ENCODE measurements at places on chromosomes 6 and 20. TPM values are rescaled to one million over a fixed set of nuclear protein-coding genes. Genes with fewer than 3 reads are reported as not detected.

GRCh38 chr6:72365773-72366172, 256.1 kb upstream of the KCNQ5 start:
- DNase-seq, result no peak

GRCh38 chr20:33568378-33568777, 78.5 kb downstream of the CBFA2T2 start:
- DNase-seq, result no peak

DNA sequence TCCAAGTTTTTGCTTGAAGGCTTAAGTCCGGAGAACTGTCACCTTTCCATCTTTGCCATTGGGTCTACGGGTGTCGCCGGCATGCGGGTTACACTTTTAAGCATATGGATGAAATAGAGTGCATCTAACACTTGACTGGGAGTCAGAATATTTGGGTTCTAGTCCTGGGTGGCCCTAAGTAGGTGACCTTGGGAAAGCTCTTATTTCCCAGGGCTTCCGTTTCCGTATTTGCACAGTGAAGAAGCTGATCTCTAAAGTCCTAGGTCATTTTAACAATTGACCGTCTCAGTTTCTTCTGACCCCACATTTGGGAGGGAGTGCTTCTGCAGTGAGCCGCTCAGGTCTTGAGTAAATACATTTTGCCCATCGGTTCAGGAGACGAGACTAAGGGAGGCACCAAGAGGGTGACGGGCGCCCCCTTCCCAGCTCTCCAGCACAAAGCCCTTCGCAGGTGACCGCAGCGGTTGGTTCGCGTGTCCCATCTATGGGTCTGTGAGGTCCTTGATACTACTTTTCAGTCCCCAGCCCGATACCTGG, 651 bp upstream of the BLTP3A start:
- DNase-seq, result peak; percentile 78

DNA sequence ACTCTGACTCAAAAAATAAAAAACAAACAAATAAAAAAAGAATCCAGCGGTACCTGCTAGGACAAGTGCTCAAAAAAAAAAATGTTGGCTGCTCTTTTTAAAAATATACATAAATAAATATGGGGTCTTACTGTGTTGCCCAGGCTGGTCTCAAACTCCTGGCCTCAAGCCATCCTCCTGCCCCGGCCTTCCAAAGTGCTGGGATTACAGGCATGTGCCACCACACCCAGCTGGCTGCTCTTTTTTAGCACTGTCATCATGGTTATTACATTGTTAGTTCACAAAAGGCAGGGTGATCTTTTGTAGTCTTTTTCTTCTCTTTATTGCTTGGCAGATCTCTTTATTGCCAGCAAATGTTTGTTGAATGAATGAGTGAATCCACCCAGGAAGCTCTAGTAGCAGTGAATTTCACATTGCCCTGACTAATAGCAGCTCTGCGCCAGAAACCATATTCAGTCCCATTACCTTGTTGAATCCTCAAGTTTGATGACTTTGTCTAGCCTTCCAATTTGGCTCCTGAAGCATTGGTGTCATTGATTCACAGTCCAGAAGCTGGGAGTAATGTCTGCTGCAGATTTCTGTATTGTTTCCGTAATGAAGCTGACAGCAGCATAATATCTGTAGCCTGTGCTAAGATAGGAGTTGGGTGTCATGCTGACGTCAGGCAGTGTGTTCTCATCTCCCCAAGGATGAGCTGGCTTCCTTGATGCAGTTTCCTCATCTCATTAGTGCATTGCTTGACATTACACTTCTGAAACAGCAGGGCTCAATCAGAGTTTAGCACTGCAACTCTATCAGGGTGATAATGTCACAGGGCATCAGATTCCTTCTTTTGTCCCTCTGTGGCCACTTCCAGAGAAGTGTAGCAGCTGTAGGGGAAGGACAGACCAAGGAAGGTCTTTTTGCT, 84.9 kb upstream of the TGM3 start:
- DNase-seq, result no peak

DNA sequence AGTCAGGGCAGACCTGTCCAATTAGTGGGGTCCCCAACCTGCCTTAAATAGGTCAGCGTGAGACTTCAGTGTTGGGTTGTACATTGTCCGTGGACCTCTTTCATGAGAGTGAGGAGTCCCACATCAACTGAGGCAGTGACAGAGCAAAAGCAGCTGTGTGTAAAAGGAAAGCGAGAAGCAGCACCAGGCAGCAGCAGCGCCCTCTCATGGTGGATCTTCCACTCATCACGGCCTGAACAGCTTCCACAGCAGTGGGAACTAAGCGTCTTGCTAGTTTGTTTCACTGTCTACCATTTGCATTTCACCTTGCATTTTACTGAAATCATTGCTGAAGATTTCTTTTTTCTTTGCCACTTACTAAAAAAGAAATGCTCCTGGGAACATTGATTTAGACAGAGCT, 333.8 kb downstream of the PKHD1 start:
- peak; percentile 61 for DNase-seq

DNA sequence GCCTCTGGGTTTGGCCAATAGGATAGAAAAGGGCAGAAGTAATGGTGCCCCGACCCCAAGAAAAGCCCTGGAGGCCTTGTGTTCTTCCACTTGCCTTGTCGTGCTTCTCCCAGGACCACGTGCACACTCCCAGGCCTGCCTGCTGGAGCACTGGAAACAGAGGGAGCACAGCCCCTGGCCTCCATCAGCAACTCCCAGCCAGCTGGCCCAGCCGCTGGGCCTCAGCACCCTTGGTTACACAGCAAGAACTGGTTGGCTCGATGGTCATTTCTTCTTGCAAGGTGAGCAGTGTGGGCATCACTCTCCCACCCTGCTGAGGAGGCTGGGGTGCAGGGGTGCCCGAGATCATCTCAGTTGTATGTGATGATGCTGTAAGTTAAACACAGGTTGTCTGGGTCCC, 69.2 kb upstream of the CST7 start:
- no peak for DNase-seq

DNA sequence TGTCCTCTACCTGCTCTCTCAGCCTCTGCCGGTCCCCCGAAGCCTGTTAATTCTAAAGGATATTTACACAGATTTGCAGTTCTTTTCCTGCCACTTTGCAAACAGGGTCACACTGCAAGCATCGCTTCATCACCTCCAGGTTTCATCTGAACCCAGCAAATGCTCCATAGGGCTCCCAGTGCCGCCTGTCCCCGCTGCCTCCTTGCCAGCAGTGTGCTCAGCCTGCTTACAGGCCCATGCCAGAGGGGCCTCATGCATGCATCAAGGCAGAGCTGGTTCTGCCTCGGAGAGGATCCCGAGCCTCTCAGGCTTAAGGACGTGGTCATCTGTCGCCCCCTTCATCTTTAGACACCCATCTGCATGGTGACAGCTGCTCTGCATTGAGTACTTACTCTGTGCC, 10.5 kb downstream of the SIRPA start:
- no peak for DNase-seq

DNA sequence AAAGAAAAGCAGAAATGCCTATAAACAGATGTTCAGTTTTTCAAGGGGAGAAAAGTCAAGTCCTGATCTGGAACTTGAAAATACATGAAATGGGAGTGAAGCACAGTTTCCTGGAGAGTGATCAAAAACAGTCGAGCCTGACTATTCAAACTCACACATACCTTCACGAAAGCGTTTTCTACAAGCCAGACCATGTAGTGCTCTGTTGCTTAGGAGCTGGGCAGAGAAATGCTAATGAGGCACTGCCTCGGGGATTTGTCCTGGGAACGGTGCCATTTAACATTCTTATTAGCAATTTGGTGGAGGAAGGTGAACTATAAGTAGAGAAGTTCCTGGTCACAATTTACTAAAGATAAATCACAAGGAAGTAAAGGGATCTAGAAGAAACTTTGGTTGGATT, 5.9 kb downstream of the NHSL1 start:
- DNase-seq, result no peak

GRCh38 chr6:119313937-119314884, 35.4 kb downstream of the MAN1A1 start:
- DNase-seq, result no peak

DNA sequence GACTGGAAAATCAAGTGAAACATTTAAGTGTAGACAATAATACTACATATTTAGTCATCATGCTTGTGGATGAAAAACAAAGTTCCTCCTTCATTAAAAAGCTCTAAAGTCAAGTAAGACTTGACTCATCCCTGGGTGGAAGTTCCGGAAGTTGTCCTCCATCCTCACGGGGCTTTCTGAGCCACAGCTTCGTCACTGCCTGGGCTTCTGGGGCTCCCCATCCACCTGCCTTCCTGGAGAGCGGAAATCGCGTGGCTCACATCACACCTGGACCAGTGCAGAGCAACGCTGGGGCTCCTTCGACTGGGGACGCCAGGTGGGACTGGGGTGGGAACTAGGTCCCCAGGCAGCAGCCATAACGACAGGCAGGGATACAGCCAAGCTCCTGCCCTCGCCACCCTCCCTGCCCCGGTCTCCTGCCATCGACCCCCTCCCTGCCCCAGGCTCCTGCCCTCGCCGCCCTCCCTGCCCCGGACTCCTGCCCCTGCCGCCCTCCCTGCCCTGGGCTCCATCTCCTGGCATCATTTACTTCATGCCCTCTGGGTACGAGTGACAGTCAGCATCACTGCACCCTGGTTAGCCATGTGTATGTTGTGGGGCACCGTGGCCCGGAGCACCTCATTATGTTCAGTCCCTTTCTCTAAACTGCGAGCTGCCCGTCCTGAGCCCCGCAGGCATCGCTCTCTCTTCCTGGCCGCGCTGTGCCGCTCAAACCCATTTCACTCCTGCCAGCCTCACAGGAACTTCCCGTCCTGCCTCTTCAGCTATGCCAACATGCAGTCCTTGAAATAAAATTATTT, 12.9 kb downstream of the THBS2 start:
- no peak for DNase-seq

DNA sequence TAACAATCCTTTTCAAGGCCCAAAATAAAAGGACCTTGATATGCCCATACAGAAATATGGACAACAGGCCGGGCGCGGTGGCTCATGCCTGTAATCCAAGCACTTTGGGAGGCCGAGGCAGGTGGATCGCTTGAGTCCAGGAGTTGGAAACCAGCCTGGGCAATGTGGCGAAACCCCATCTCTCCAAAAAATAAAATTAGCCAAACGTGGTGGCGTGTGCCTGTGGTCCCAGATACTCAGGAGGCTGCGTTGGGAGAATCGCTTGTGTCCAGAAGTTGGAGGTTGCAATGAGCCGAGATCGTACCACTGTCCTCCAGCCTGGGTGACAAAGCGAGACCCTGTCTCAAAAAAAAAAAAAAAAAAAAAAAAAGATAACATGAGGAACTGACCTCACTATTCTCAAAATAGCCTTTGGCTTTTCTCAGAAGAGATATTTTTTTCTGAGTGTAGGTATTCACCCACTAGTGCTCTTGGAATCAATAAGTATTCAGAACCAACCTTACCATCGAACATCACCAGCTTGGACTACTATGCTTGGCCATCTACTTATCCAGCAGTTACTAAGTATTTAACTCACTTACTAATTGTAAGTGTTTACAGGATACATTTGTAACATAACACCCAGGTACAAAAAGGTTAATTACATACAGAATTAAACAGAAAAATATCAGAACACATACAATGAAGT, 99.2 kb downstream of the OR2B2 start:
- DNase-seq, result no peak

- DNase-seq, result peak; percentile 39
Measured at GRCh38 chr6:158028876-158029275, 47.2 kb downstream of the SYNJ2 start.

DNA sequence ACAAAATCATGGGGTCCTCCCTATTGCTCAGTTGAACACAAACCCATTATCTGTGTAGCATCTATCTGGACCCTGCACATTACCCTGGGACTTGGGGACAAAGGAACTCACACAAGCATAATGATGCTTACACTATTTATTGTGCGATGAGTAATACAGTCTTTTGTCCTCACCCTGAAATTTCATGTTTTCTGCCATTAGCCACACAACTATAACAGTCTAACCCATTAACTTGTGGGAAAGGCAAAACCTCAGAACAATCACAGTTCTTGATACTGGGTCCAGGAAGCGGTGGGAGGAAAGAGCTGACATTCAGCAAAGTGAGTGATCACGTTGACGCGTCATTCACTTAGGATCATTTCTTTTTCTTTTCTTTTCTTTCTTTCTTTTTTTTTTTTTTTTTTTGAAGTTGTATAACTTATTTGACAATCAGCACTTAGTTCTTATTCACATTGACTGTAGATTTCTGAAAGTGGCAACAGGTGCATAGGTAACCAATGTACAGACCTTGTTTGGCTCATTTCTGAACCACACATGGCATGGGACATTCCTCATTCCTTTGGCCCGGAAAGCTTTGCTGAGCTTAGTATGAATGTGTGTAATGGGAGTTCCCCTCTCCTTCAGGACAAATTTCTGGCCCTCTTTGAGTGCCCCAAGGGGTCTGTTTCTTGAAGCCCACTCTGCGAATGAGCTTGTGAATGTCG, 94.8 kb upstream of the CNKSR3 start:
- no peak for DNase-seq

DNA sequence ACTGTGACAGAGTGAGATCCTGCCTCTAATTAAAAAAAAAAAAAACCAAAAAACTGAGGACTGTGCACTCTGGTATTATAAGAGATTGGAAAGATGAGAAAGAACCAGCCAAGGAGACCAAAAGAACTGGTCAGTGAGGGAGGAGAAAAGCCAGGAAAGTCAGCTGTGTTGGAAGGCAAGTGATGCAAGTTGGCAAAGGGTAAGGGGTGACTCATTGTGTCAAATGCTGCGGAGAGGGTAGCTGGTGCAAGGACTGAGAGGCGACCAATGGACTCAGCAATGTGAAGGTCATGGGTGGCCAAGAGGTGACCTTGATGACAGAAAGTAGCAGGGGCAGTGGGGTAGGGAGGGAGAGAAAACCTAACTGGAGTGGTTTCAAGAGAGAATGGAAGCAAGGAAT, 27.4 kb upstream of the LRRN4 start:
- no peak for DNase-seq

DNA sequence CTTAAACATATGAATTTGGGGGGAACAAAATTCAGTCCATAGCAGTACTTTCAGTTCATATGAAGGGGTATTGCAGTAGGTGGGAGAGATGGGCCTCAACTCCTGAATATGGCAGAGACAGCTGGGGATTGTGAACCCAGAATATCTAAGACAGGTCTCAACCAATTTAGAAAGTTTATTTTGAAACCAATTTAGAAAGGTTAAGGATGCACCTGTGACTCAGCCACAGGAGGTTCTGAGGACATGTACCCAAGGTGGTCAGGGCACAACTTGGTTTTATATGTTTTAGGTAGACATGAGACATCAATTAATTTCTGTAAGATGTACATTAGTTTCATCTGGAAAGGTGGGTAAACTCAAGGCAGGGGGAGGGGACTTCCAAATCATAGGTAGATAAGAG, 59.5 kb downstream of the MYO6 start:
- DNase-seq, result no peak

DNA sequence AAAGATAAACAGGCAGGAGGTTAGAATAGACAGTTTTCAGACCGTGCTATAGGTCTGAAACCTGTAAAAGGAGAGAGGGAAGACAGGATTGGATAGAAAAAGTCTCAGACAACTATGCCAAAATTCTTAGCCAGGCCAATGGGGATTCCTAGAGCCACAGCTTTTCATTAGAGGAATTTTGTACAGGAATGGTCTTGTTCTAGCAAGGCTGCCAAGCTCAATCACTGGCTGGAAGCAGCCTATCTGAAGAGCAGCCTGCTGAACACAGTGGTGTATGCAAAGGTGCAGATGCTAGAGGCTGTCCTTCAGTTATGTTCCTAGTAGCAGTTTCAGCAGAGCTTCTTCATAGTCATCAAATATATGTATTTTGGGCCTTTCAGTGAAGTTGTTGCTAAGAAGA, 313.1 kb downstream of the GRIK2 start:
- DNase-seq, result no peak

Gene FAM83C
- total RNA-seq, result not detected

Gene DPPA5
- not detected for total RNA-seq

Gene LY6G5C
- total RNA-seq, result 3.4 TPM

Gene RSPO3
- 6.2 TPM for total RNA-seq

Gene SYNDIG1
- not detected for total RNA-seq
